ENCODE measurements at places on chromosomes 6 and 20. TPM values are rescaled to one million over a fixed set of nuclear protein-coding genes. Genes with fewer than 3 reads are reported as not detected.

Gene TMEM244
- polyA plus RNA-seq = 3.2 TPM

Gene POM121L2
- polyA plus RNA-seq = not detected

DNA sequence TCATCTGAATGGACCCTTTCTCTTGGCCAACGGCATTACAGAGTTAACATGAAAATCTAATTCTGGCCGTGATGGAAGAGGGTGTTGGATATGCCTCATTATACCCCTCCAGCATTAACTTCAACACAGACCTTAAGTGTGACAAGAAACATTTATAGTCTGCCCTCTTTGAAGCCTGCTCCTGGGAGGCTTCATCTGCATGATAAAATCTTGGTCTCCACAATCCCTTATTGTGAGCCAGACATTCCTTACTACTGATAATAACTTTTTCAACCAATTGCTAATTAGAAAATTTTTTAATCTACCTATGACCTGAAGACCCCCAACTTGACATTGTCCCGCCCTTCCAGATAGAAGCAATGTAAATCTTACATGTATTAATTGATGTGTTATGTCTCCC is 9.3 kb upstream of the HBS1L start:
- H3K27me3 ChIP-seq = no peaks in the 10 kb centered on the region
- no peak overlapping the region for H3K4me3 ChIP-seq
- no peak for DNase-seq

- H3K27me3 ChIP-seq = no peaks in the 10 kb centered on the region
- H3K36me3 ChIP-seq = no peaks in the 10 kb centered on the region
- DNase-seq = no peak
- H3K27ac ChIP-seq = no peak overlapping the region
- H3K4me3 ChIP-seq = peak overlapping the region; percentile 79
Measured at GRCh38 chr6:144149558-144149893, 791 bp upstream of the STX11 start.

DNA sequence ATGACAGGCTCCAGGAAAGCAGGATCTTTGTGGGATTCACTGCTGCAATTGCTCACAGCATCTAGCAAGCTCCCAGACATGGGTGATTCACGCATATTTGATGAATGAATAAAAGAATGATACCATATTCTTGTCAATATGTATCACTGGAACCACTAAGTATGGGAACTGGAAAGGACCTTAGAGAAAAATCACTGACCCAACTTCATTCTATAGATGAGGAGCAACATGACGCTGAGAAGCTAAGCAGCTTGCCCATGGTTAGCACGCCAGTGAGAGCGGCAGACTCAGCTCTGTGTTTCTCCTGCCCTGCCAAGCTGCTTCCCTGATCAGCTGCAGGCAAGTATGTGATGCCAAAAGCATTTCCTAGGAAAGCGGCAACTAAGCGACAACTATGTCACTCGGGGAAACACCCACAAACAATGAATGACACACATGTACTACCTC is 66.8 kb downstream of the PPP1R3G start:
- DNase-seq = no peak
- no peak overlapping the region for H3K4me3 ChIP-seq
- no peaks in the 10 kb centered on the region for H3K36me3 ChIP-seq
- no peaks in the 10 kb centered on the region for H3K27me3 ChIP-seq

- H3K27ac ChIP-seq = peak overlapping the region; percentile 64
- peak; percentile 61 for DNase-seq
- H3K4me3 ChIP-seq = peak overlapping the region; percentile 89
- H3K4me1 ChIP-seq = peaks cover 11% of the 10 kb centered on the region
Measured at GRCh38 chr6:26554697-26555504, 16.7 kb downstream of the HMGN4 start.

Gene PPIL6
- 0.46 TPM for polyA plus RNA-seq

DNA sequence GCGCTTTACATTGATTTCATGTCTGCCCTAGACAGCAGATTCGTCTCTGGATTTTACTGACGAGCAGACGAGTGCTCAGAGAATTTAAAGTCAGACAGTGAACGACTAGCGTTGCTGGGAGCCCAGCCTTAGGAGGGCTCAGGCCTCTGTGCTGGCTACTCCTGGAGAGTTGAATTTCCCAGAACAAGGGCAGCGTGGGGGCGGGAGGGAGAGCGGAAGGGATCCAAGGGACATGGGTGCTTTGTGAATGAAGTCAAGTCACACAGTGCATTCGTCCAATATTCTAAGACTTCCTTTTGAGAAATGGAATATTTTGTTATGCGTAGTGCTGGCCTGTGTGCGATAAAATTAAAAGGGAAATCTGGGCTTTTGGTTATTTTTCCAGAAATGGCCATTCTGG is 126.5 kb downstream of the MYLK4 start:
- H3K36me3 ChIP-seq = no peaks in the 10 kb centered on the region
- H3K27ac ChIP-seq = no peak overlapping the region
- no peak overlapping the region for H3K4me3 ChIP-seq
- no peaks in the 10 kb centered on the region for H3K27me3 ChIP-seq
- no peaks in the 10 kb centered on the region for H3K4me1 ChIP-seq
- DNase-seq = no peak

GRCh38 chr20:46808565-46808964 is 86.1 kb upstream of the EYA2 start:
- H3K27ac ChIP-seq = no peak overlapping the region
- no peak overlapping the region for H3K4me3 ChIP-seq
- no peaks in the 10 kb centered on the region for H3K36me3 ChIP-seq
- H3K27me3 ChIP-seq = no peaks in the 10 kb centered on the region

Gene KCNS1
- not detected for polyA plus RNA-seq

Gene GCNT2
- 1.4 TPM for polyA plus RNA-seq

DNA sequence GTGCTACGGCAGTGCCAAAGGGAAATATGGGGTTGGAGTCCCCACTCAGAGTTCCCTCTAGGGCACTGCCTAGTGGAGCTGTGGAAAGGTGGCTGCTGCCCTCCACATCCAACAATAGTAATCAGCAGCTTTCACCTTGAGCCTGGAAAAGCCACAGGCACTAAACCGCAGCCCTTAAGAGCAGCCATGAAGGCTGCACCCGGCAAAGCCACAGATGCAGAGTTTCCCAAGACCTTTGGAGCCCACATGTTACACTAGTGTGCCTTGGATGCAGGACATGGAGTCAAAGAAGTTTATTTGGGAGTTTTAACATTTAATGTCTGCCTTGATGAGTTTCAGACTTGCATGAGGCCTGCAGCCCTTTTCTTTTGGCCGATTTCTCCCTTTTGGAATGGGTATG is 91.4 kb upstream of the HSF2 start:
- H3K4me1 ChIP-seq = no peaks in the 10 kb centered on the region
- H3K27ac ChIP-seq = no peak overlapping the region
- H3K4me3 ChIP-seq = no peak overlapping the region
- no peaks in the 10 kb centered on the region for H3K36me3 ChIP-seq
- no peak for DNase-seq
- no peaks in the 10 kb centered on the region for H3K27me3 ChIP-seq

DNA sequence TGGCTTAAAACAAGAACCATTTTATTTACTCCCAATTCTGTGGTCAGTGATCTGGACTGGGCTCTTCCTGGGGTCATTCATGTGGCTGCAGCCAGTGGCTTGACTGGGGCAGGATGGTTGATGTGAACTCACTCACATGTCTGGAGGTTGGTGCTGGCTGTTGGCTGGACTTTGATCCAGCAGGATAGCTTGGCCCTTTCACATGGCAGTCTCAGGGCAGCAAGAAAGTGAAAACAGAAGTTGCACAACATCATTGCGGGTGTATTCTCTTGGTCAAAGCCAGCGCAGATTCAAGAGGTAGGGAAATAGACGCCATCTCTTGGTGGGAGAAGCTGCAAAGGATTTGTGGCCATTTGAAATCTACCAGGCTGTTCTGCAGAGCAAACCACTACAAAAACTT is 77.2 kb downstream of the MDGA1 start:
- H3K4me3 ChIP-seq = no peak overlapping the region
- no peak overlapping the region for H3K27ac ChIP-seq
- no peaks in the 10 kb centered on the region for H3K36me3 ChIP-seq

DNA sequence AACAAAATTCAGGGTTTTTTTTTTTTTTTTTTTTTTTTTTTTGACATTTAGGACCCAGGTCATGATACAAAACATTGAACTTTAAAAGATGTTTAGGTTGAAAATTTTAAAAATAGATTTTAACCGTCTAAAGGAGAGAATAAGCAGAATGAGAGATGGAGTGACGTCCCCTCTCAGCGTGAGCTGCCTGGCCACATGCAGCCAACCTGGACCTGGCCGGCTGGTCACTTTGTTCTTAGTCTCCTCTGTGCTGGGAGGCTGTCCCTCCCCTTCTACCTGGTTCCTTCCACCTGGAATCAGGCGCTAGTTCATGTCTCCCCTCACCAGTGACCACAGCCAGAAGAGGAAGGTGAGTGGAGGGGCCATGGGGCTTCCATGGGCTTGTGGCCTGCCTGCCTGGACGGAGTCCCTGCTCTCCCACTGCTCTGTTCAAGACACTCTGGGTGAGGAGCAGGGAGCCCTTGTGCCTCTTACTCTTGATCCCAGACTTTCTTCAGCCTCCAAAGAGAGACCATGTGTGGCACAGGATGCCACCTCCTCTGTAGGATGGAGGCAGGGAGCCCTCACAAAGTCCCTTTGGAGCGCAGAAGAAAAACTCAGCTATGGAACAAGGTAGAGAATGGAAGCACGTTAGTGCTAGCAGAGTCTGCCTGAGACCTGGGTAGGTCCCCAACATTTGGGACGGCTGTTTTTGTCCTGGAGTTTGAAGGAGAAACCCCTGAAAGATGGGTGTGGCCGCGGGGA is 31.7 kb downstream of the IRF4 start:
- H3K4me3 ChIP-seq = no peak overlapping the region
- H3K27ac ChIP-seq = no peak overlapping the region
- no peak for DNase-seq
- no peaks in the 10 kb centered on the region for H3K27me3 ChIP-seq
- H3K36me3 ChIP-seq = no peaks in the 10 kb centered on the region

Gene EYA4
- not detected for polyA plus RNA-seq

DNA sequence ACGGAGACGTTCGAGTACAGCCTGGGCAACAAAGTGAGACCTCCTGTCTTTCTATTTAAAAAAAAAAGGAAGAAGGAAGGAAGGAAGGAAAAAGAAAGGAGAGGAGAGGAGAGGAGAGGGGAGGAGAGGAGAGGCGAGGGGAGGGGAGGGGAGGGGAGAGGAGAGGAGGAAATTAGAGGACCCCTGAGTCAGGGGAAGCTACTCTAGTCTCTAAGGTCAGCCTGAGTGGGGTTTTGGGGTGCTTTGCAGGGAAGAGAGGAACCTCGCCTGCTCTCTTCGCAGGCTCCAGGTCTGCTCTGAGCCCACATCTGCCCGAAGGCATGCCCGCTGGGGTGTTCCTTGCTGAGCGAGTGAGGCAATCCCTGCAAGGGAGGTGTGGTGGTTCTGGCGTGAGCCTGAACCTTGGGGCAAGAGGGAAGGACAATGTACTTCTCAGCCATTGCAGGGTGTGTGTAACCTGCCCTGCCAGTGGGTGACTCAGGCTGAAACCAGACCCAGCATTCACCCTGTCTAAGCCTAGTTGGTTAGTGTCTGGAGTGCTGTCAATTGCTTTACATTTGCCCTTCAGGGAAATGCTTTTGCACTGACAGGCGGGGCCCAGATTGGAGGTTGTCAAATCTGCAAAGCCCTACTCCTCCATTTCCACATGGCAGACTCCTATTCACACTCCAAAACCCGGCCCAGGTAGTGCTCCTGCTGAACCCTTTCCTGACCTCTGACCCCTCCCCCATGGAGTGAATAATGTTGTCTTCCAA is 15.3 kb upstream of the MMP9 start:
- no peak overlapping the region for H3K4me3 ChIP-seq
- H3K27me3 ChIP-seq = no peaks in the 10 kb centered on the region

Gene GPR6
- not detected for polyA plus RNA-seq

Gene TMEM74B
- polyA plus RNA-seq = not detected

GRCh38 chr20:22584522-22584921 is at the start of gene FOXA2:
FOXA2 (minus strand) TSS chr20:22584572; CDS start chr20:22584278, 294 bp downstream.
- H3K36me3 ChIP-seq = no peaks in the 10 kb centered on the region
- H3K27me3 ChIP-seq = no peaks in the 10 kb centered on the region
- no peak within 1 kb of the TSS for H3K4me3 ChIP-seq
- DNase-seq = no peak

DNA sequence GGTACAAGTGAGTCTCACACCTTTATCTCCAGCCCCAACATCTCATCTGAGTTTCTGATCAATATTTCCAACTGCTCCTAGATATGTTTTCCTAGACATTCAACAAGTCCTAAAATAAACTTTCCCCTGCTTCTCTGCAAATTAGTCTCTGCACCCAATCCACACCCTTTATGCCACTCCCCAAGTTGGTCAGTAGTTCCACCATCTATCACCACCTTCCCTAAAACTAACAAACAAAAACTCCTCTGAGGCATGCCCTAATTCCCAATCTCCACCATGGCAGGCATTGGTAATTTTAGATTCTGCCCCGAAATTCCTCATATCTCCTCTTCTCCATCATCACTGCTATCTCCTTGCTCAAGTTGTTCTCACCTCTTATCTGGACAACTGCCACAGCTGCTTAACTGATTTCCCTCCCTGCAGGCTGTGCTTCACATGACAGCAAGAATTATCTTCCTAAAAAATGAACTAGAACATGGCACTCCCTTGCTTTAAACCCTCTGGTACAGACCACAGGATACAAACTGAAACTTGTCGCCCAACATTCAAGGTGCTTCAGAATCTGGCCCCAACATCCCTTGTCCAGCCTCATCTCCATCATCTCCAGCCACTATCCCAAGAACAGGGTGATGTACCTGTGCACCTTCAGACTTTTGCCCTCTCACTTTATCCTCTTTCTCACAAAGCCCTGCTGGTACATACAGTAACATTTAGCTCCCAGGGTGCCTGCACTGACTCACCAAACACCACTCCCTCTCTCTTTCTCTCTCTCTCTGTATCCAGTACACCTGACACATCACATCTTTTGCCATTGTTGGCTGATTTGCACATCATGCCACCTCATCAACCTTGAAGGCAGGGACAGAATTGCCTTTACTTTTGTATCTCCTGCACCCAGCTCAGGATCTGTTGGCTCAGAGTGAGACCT is 55.5 kb downstream of the ZHX3 start:
- no peak overlapping the region for H3K27ac ChIP-seq
- DNase-seq = no peak
- no peaks in the 10 kb centered on the region for H3K27me3 ChIP-seq
- H3K4me3 ChIP-seq = no peak overlapping the region

- H3K4me3 ChIP-seq = no peak overlapping the region
- no peaks in the 10 kb centered on the region for H3K36me3 ChIP-seq
- no peaks in the 10 kb centered on the region for H3K27me3 ChIP-seq
- H3K27ac ChIP-seq = no peak overlapping the region
- no peak for DNase-seq
Measured at GRCh38 chr6:2558861-2559801, 191.6 kb downstream of the MYLK4 start.

All from CD8-positive, alpha-beta memory T cell (primary cell).